Activated naive CD4-positive, alpha-beta T cell (primary cell): ENCODE measurements at places on chromosomes 13 and 19.

DNA sequence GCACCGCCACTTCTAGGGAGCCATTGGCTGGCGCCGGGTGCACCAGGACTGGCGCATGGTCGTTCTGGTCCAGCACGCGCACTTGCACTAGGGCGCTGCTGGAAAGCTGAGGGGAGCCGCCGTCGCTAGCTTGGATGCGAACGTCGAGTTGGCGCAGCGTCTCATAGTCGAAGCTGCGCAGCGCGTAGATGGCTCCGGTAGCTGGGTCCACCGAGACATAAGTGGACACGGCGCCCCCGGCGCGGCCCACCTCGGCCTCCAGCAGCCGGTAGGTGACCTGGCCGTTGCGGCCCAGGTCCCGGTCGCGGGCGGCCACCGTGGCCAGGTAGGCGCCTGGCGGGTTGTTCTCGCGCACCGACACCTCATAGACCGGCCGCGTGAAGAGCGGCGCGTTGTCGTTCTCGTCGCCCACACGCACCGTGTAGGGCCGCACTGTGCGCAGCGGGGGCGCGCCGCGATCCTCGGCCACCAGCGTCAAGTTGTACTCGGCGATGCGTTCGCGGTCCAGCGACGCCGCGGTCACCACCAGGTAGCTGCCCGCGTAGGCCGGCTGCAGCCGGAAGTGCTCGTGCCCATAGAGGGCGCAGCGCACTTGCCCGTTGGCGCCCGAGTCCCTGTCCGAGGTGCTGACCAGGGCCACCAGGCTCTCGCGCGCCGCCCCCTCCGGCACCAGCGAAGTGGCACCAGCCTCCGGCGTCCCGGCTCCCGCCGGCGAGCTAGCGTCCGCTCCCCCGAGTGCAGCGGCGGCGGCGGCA lies 1.7 kb downstream of the PCDH8 start:
- DNase-seq: no peak

- DNase-seq: no peak
These were observed 8.2 kb downstream of the ADGRE2 start for GRCh38 chr19:14770136-14770535.

DNA sequence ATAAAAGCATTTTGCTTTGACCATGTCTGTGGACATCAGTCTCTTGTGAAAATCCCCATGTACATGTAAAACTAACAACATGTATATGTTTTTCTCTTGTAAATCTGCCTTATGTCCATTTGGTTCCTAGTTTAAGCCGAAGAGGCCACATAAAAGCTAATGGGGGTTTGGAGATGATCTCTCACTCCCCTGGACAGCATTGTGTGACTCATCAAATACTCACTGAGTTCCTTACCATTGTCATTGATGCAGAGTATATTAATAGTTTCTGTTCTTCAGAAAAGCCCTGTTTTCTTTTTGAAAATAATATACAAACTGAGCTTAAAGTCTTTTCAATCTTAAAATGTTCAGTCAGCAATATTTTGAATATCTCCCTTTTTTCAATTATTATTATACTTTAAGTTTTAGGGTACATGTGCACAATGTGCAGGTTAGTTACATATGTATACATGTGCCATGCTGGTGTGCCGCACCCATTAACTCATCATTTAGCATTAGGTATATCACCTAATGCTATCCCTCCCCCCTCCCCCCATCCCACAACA lies 536.7 kb upstream of the HTR2A start:
- no peak for DNase-seq

DNA sequence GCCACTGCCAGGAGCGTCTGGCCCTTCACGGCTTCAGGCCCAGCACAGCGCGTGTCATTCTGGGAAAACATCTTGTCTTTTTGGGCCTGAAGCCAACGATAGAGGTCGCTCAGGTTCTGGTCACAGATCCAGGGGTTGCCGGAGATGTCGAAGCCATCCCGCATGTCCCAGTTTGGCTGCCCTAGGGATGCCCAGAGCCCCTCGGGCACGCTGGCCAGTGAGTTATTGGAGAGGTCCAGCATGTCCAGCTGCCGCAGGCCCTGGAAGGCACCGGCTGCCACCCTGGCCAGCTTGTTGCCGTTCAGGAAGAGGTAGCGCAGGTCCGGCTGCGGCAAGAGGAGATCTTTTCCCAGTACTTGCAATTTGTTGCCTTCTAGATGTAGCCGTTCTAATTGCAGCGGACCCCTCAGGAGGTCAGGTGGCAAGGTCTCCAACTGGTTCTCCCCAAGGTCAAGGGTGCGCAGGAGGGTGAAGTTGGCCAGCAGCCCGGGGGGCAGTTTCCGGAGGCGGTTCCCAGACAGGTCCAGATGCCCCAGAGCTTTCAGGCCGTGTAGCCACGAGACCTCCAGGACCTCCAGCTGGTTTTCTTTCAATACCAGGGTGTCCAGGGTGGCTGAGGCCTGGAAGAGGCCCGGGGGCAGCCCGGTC lies 1.8 kb downstream of the LRG1 start:
- no peak for DNase-seq

DNA sequence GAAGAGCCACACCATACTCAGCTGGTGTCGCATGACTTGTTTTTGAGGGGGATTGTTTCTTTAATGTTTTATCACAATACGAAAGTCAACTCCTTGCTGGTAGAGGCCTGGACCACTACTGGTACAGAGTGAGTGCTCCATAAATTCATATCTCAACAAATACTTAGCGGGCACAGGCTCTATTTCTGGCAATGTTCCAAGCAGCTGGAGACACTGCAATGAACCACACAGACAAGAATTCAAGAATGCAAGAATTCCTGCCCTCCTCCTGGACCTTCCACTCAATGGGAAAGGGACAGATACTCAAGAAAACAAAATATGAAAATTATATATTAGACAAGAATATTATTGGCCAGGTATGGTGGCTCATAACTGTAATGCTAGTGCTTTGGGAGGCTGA lies 5.1 kb upstream of the FXYD5 start:
- DNase-seq: no peak

DNA sequence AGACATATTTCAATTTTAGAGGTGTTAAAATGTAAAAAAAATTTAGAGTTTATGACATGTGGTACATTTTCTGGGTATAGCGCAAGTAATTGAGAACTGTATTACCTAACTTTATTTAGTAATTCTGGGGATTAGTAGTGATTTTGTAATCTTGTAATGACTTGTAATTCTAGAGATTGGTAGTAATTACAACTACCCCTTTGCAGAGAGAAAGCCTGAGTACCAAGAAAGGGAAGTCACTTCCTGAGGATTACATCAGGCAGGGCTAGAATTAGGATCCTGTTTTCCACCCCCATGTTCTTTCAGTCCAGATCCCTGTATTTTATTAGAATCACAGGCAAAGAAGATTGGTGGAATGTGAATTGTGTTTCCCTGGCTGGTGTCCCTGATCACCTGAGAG lies 274.9 kb downstream of the KCNRG start:
- DNase-seq: no peak

- no peak for DNase-seq
These were observed 40.2 kb downstream of the TSSK6 start for GRCh38 chr19:19475015-19475765.

DNA sequence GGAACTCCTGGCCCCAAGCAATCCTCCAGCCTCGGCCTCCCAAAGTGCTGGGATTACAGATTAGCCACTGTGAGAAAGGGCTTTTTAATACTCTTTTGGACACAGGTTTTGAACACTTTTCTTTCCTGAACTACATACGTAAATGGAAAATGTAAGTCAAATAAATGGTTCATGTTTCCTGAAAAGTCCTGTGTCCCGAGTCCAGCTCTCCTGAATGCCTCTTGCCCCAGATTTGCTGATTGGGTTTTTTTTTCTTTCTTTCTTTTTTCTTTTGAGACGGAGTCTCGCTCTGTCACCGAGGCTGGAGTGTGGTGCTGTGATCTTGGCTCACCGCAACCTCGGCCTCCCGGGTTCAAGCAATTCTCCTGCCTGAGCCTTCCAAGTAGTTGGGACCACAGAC lies 24.5 kb downstream of the PTPRS start:
- no peak for DNase-seq
